ENCODE measurements at places on chromosomes 7 and 10. TPM values are rescaled to one million over a fixed set of nuclear protein-coding genes. Genes with fewer than 3 reads are reported as not detected.

CDC14C gene
- total RNA-seq, result not detected

DNA sequence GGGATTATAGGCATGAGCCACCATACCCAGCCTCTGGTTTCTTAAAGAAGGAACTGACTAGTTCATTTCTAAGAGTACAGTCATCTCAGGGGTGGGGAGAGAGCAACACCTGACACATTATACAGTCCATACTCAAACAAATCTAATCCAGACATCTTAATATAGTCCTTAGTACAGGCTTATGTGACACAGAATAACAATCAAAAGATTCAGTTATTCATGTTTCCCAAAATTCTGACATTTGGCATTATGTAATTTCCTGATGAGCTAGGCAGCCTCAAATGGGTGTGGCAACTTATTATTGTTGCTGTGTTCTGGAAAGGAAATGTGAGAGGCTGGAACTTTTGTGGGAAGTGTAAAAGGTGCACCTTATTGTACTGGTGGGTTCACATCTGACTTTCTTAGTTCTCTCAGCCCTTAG, 116.3 kb downstream of the WDFY4 start:
- DNase-seq, result no peak

- peak; percentile 62 for DNase-seq
These were observed 145.1 kb downstream of the SEMA3D start for GRCh38 chr7:85041605-85042216.

AUTS2 gene
- 3.1 TPM for total RNA-seq

DNA sequence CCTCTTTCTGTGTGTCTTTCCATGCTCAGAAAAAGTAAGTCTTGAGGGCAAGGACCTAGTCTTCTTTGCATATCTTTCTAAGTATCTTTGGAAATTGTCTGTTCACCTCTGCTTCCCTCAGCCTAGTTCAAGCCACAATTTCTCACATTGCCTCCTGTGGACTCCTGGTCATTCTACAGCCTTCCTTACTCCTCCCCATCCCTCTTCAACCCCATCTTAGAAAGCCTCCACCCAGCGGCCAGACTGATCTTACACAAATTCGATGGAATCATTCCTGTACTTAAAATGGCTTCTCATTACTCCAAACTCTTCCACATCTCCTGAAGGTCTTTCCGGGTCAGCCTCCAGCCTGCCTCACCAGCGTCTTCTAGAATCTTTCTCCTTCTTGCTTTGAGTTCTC, 24.1 kb upstream of the AGK start:
- DNase-seq, result no peak

- DNase-seq, result peak; percentile 42
These were observed 28.3 kb downstream of the CCM2 start for GRCh38 chr7:45028138-45028919.

DNA sequence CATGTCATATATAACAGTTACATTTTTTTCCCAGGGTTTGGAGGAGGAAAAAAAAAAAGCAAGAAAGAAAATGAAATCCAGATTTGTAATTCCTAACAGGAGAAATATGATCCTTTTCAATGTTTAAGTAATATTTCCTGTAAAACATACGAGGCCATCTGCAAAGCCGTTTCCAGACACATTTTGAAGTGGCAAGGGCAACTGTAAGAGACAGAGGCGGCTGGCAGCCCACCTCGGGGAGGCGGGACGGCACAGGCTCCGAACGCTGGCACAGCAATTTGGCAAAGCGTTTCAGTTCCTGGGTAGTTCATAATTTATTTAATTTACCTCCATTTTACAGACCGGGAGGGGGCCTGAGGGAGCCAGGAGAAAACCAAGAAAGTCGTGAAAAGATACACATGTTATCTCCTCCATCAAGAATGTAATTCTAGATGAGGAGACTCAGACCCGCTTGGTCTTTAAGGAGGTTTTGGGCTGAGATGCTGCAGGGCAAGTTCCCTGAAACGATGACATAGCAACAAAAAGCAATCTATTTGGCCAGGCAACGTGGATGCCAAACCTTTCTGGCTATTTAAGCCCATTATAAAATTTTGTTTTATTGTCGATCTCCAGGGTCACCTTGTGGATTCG, 448.5 kb upstream of the MKI67 start:
- DNase-seq, result no peak

NKX2-3 gene
- not detected for total RNA-seq

SFTPA1 gene
- total RNA-seq, result not detected

CLCN1 gene
- not detected for total RNA-seq

GRCh38 chr7:42735081-42735480, 176.8 kb downstream of the C7orf25 start:
- no peak for DNase-seq

GRCh38 chr7:142500366-142500765, 242.5 kb upstream of the PRSS58 start:
- no peak for DNase-seq

GALNT17 gene
- total RNA-seq, result not detected

SEMA3C gene
- not detected for total RNA-seq

GRCh38 chr7:13898957-13899670, 90.4 kb downstream of the ETV1 start:
- no peak for DNase-seq

MRLN gene
- total RNA-seq, result not detected

GBX1 gene
- not detected for total RNA-seq

- no peak for DNase-seq
These were observed 108.9 kb upstream of the AMPH start for GRCh38 chr7:38740041-38740440.

GRCh38 chr7:73470208-73470607, 36.6 kb downstream of the FZD9 start:
- no peak for DNase-seq

DNA sequence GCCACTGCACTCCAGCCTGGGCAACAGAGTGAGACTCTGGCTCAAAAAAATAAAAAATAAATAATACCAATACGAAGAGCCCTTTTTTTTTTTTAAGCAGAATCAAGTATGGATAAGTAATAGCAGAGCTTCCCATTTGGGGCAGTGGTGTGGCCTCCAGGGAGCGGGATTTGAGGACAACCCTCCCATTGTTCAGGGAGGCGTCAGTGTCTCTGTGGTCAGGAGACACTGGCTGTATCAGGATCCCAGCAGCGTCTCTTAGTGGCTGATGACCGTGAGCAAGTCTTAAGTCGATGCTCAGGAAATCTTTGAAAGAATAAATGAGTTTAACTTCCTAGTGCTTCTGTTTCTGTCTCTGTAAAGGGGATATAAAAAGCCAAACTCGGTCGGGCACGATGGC, 25.2 kb upstream of the SH2B2 start:
- no peak for DNase-seq

GRCh38 chr7:154425271-154425670, 373.1 kb downstream of the DPP6 start:
- DNase-seq, result no peak

DNA sequence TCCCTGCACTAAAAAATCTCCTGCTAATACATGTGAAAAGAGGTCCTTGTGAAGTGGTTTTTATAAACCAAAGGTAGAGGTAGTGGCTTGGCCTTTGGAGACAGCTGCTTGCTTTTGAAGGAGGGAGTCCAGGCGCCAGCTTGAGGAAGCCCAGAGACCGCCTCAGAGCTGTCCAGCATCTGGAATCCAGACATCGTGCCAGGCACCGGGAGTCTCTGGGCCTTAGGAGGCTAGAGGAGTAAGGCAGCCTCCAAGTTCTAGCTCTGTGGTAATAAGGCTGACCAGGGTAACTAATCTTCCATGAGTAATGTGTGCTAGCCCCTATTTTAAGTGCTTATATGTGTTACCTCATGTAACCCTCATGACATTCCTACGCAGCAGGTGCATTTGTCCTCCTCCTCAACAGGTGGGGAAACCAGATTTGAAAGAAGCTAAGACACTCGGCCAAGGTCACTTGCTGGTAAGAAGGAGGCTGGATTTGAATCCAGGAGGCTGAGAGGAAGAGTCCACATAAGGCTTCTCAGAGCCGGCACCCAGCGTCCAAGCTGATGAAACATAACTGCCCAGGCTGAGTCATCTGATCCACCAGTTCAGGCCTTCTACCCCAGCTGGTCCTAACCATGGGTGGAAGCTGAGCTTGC, 26.1 kb downstream of the PRLHR start:
- no peak for DNase-seq

DNA sequence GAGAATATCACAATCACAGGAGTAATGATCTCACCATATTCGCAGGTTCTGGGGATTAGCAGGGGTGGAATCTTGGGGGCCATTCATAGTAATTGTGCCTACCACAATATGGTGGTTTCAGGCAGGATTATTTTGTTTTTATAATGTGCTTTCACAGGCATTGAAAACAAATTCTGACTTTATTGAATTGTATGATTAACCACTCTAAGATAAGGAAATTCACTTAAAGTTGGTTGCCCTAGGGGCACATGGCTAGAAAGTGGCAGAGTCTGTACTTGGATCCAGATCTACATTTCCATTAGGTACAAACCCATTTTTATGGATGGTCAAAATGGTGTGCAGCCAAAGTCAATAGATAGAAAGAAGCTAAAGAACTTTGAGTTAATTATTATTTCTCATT, 1.7 kb downstream of the CROT start:
- DNase-seq, result no peak

WDR86 gene
- total RNA-seq, result 0.25 TPM

EPHA1 gene
- 2.4 TPM for total RNA-seq

PTF1A gene
- not detected for total RNA-seq

- no peak for DNase-seq
These were observed 570.2 kb downstream of the PHTF2 start for GRCh38 chr7:78368771-78369170.

GRCh38 chr10:96406091-96406490, 47.3 kb upstream of the OPALIN start:
- DNase-seq, result no peak

TMEM213 gene
- total RNA-seq, result not detected
